MG63 (cell line): ENCODE measurements at places on chromosomes 7 and 10. TPM values are rescaled to one million over a fixed set of nuclear protein-coding genes. Genes with fewer than 3 reads are reported as not detected.

DNA sequence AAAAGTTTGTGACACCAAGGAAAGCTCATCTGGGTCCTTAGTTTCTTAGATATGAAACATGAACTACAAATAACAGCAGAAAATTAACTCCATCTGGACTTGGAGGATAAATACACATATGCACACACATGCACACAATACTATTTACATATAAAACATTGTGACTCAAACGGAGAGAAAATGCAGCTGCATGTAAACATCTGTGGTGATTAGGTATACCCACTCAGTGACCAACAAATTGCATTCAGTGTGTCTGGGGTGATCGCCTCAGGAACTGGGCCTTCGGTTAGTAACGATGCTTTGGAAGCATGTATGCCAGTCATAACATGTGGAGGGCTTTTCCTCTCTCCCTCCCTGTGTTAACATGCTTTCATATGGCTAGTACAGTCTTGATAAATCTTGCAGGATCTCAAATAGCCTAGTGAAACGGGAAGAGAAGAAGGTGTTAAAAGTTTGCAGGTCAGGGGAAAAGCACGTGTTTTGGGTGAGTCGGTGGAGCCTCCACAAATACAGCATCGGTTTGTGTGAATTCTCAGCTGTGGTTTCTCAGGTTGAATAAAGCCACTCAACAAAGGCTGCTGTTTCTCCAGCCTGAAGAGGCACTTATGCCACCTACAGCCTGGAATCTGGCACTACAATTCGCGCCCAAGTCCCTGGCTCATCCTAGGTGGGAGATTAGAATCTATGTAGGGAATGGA lies 8.7 kb upstream of the GLRX3 start:
- DNase-seq, result peak; percentile 62

DNA sequence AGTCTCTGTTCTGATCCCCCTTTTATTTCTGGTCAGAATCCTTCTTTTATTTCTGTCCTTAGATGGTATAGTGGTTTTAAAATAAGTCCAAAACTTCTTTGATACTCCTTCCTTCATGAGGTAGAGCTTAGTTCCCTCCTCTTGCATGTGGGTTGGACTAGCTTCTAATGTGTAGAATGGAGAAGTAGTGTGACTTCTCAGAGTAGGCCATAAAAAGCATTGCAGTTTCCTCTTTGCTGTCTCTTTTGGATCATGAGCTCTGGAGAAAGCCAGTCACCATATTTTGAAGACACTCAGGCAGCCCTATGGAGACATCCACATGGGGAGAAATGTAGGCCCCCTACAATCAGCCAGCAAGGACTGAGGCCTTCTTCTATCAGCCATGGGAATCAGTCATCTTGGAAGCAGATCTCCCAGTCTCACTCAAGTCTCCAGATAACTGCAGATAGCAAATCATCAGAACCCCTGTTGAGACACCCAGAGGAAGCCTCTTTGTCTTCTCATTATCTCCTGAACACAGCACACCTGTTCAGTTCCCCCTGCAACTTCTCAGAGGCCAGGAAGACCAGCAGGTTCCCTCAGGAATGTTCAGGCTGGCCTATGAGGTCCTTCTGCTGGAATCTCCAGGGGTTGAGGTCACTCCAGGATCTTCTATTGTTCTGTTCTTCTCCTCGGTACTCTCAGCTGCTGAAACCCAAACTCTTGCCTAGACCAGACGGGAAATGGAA lies 511.9 kb upstream of the ZMIZ1 start:
- DNase-seq, result no peak

DNA sequence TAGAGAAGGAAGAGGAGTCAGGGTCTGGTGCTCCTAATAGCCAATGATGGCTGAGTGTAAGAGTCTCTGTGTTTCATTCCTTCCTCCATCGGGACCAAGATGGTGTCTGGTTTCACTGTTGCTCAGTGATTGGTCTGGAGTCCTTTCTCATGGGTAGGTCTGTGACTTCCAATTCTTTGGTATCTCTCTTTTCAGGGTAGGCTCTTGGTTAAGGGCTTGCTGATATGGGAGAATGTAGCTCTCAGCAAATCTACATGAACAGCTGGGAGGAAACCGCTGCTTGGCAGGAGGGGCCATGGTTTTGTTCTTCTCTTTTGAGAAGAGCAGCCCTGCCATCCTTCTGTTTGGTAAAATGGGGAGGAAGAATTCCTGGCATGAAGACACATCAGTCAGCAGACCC lies 209.1 kb upstream of the PODXL start:
- DNase-seq, result no peak

DNA sequence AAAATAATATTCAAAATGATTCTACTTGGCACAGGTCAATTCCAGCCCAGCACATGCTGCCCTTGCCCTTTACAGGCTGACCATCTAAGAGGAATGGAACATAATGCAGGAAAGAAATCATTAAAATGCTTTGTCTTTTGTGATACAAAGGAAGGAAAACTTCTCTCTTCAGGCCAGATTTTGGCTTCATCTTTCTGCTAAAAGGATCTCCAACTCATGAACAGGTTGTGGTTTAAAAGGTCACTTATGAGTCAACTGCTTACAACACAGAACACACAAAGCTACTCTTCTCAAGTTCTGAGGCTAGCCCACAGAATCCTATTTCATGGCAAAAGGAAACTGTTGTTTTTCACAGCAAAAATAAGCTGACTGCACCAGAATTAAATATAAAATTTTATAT lies 197.1 kb downstream of the DOCK4 start:
- DNase-seq, result no peak

C7orf33 gene
- not detected in 2 replicates for total RNA-seq

ATRNL1 gene
- total RNA-seq, result 0.79 and 1.7 TPM in 2 replicates

DNA sequence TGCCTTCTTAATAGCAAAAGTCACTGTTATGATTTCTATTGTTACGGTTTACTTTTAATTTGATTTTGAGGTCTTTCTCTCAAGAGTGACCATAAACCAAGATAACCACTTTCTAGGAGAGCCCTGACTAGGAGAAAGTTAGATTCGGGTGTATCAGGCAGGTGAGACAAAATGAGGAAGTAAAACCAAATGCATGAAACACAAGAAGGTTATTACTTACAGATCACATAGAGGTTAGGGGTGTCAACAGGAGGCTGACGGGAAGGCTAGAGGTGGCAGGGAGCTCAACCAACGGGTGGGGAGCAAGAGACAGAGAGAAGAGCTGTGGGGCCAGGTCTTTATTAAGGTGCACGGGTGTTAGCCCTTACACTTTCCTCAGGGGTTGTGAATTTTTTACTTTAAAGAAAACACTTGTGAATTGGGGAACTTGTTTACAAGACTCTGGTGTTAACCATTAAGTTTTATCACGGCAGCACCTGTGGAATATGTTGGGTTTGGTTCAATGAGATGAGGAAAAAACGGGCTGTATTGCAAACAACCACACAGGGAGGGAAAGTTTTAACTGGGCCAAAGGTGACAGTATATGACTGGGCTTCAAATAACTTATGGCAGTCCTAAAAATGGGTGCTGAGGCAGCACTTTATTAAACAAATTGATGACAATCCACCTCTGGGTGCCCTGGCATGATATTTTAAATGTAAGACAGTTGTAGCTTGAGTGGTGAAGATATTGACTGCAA lies 154.9 kb downstream of the SDHAF3 start:
- DNase-seq, result no peak

DNA sequence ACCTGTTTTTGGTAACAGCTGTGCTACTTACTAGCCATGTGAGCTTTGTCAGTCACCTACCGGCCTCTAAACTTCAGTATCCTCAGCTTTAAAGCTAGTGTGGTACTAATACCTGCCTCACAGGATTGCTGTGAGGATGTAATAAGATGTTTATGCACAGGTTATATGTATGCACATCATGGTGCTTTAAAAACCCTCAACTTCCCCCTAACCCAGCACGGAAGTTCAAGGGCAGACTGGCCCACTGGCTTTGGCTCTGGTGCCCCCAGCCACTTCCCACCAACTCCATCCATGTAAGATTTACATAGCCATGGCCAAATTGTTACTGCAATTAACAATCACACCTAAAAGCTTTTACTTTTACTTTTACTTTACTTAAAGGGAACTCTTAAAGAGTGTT lies 676.0 kb upstream of the GALNT17 start:
- DNase-seq, result no peak

GRCh38 chr10:73239908-73240307 lies 7.1 kb downstream of the DNAJC9 start:
- no peak for DNase-seq

HDAC9 gene
- total RNA-seq, result 0.03 TPM in 1 of 2 replicates, not detected in the other

DNA sequence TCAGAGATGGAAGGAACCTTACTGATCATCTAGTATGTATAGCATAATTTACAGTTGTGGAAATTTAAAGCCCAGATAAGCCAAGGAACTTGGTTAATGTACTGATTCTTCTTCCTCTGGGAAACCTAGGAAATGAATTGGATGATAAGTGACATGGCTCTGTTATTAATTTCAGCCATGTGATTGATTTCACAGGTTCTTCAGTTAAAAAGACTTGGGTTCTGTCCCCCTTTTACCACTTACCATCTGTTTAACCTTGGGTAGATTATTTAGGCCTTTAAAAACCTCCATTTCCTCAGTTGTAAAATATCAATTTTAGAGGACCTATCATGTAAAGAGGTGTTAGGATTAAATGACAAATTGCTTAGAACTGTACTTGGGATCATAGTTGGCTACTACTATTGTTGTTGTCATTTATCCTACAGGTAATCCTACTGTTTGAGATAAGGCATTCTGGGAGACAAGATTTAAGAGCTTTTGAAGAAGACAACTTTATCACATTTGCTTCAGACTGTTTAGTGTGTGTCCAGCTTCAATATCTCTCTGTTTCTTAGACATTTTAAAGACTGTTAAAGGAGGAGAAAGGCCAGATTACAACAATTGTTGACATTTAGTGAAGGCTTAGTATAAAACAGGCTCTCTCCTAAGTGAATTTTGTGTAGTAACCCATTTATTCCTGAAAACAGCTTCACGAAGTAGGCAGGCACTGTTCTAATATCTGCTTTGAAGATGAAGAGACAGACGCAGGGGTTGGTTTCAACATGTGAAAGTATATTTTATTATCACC lies 997.1 kb upstream of the C7orf33 start:
- DNase-seq, result no peak

GRCh38 chr10:32298075-32298812 lies 48.7 kb downstream of the EPC1 start:
- no peak for DNase-seq

MYL10 gene
- not detected in 2 replicates for total RNA-seq

DNA sequence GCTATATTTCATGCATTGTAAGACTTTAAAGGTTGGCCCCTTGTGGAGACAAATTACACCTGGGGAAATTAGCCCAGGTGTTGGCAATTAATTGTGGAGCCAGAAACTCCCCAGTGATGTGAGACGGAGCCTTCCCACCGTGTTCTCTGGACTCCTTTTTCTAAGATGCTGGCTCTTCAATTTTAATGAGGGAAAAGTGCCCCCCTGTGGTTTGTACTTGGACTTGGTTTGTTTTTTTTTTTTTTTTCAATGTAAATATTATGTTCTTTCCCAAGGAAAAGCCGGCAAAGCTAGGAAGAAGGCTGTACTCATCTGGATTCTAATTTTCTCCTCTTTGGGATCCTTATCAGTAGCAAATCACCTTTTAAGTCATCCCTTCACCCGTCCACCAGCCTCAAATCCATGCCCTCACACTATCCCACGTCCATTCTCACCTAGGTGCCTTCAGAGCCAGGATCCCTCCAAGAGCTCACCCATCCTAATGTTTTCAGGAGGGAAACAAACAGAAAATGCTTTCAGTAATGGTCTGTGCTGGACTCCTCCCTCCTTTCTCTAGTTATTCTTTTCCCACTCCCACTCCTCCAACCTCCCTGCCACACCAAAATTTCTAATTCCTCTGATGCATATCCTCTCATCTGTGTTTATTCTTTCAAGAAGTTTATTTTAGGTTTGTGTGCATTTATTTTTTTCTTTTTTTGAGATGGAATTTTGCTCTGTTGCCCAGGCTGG lies 20.4 kb upstream of the ST8SIA6 start:
- DNase-seq, result no peak

CDNF gene
- 0.92 TPM in 1 of 2 replicates, not detected in the other for total RNA-seq

DNA sequence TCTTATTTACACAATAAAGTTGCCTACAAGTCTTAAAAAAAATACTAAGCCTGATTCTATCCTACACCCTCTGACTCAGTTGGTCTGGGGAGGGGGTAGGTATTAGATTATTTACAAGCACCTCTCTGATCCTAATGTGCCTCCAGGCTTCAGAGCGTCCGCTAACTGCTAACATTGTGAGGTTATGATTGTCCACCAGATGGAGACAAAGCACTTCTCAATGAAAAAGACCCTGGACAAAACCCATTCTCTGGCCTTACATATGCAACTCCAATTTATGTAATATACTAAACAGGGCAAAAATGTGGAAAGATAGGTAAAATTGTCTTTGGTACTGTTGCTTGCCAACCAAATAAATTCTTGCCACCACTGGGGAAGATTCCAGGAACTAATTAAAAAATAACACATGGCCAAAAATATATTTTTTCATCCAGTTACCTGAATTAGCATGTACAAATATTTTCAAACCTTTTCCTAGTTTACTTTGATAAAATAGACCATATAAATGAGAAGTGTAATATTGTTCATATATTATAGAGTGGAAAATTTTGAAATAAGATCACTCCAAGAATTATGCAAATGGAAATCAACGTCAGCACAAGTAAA lies 92.4 kb downstream of the KIF20B start:
- no peak for DNase-seq

LIPN gene
- 0.10 TPM in 1 of 2 replicates, not detected in the other for total RNA-seq

SPDYE16 gene
- not detected in 2 replicates for total RNA-seq

GRCh38 chr7:6487184-6487545 lies 39.4 kb upstream of the DAGLB start:
- DNase-seq, result no peak

DNA sequence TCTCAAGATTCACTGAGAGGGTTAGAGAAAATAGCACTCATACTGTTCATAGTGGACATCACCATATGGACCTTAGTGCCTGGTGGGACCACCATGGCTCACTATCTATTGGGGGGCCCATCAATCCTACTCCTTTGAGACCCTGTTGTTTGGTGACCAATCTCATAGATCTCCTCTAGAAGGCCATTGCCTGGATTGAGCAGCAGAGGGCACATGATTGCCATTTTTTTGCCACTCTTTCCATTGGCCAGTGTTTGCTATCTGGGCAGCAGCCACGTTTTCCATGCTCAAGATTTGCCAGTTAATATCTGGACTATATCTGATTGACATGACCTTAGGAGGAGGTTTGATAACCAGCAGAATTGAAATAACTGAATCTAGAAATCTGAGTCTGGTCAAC lies 244.5 kb downstream of the ITGB1 start:
- DNase-seq, result no peak

DNA sequence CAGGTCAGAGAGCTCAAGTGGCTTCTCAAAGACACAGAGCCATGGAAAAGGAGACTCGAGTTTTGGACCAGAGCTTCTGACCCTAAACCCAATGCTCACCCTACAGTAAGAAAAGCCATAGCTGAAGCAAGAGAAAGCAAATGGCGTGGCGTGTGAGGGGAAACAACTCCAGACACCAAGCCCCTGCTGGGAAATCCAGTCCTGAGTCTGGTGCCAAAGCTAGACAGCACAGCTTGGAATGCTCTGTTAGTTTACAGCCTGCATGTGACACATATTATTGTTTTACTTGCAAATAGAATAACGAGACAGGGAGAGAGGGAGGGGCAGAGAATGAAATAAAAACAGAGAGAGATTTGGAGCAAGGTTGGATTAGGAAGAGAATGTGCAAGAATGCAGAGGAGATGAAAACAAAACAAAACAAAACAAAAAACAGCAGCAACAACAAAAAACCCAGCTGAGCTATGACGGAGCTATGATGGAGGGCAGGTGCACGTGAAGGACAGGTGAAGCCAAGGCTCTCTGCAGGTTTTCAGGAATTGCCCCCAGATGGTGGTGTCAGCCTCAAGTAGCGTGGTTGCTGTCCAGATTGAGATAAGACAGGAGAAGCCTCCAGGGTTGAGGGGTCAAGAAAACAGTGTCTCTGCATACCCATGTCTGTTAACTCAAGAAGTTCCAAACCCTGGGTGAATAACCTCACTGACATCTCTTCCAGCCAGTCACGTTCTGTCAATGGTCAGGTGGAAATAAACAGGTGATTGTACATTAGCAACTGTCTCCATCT lies 69.7 kb upstream of the LRRC18 start:
- DNase-seq, result no peak
